Posterior vena cava (tissue), 2 donors: ENCODE measurements at places on chromosomes 6 and 20.
A peak's percentile ranks its signal among the peaks of the same experiment; 100 is the strongest.

DNA sequence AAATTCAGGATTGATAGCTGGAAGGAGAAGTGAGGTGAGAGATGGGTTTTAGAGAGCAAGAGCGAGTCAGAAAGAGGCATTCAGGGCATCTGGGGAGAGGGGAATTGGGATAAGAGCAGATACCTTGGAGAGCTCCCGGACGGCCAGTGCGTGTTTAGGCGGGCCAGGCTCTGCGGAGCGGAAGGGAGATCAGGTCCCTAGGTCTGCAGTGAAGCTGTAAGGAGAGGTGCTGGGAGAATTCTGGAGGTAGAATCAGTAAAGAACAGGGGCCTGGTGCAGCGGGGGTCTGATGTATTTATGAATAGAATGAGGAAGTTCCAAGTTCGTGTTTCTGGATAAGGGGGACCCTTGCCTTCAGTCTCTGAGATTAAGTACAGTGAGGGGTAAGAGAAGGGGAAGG is 47.4 kb upstream of the FAM83D start:
- DNase-seq: peak; percentile 22

GRCh38 chr6:137005073-137005472 is 39.7 kb downstream of the IL20RA start:
- DNase-seq: no peak

- DNase-seq: no peak
Observed at GRCh38 chr20:34042262-34042661, 48.6 kb downstream of the RALY start.

GRCh38 chr6:56729719-56730118 is 87.0 kb upstream of the DST start:
- no peak for DNase-seq

DNA sequence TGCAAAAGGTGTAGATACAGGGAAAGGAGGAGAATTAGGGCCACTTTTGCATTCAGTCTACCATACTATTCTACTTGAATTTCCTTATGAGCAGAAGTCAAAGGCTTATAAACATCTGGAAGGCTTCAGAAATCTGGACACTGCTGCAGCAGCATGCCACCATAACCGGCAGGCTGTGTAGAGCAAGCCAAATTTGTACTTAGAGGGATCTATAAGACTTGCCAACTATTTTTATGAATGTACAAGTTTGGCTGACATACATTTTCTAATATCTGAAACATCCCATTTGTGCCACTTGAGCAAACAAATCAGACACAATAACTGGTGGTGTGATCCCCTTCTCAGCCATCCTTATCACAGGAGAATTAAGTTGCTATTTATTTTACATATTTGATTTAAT is 14.0 kb upstream of the PLCB1 start:
- no peak for DNase-seq

DNA sequence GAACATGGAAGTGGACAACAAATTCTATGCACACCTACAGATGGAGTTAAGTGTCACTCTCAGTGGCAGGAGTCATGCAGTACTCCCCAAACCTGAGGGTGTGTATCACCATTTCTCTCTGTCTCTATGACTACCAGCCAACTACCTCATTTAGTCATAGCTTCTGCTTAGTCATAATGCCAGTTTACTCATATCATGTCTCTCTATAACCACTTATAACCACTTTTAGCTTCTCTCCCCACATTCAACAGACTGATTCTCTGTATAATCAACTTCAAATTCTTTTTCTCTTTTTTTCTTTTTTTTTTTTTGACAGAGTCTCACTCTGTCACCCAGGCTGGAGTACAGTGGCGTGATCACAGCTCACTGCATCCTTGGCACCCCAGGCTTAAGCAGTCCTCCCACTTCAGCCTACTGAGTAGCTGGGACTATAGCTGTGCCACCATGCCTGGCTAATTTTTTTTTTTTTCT is 13.8 kb upstream of the GTF3C6 start:
- DNase-seq: no peak

DNA sequence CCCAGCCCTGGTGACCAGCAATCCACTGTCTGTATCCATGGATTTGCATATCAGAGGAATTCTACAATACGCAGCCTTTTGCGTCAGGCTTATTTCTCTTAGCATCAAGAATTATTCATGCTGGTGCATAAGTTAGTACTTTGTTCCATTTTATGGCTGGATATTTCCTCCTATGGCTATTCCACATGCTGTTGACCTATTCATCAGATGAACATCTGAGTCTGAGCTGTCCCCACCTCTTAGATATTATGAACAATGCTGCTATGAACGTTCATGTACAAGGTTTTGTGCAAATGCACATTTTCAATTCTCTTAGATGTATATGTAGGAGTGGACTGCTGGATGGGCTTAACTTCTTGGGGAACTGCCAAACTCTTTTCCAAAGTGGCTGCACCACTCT is 79.0 kb upstream of the CST7 start:
- DNase-seq: no peak

GRCh38 chr20:45419188-45420091 is 3.5 kb downstream of the PIGT start:
- peak; percentile 92 for DNase-seq

DNA sequence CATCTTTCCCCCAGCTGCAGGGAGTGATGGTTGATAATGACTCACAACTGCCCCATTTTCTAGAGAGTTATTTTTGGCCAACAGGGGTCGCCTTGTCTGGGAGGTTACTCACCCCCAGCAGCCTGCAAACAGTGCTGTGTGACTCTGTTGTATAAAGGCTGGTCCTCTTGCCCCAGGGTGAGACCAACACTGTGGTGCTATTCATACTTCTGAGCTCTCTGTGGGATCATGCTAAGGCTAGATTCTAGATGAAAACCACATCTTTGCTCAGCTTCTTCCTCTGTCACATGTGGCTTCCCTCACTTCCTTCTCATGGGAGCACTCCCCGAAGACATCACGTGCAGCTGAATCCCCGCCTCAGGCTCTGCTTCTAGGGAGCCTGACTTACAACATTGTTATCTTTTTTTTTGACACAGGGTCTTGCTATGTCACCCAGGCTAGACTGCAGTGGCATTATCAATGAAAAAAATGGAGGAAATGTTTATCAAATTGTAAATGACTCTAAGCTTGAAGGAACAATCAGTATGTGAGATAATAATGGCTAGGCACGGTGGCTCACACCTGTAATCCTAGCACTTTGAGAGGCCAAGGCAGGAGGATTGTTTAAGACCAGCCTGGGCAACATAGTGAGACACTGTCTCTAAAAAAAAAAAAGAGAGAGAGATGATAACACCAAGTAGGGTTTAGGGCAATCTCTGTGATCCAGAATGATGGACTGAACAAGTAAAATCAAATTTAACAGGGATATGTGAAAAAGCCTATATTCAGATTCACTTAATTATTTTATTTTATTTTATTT is 55.7 kb upstream of the SLC23A2 start:
- DNase-seq: no peak

GRCh38 chr6:150830439-150831165 is 34.9 kb upstream of the MTHFD1L start:
- DNase-seq: no peak

DNA sequence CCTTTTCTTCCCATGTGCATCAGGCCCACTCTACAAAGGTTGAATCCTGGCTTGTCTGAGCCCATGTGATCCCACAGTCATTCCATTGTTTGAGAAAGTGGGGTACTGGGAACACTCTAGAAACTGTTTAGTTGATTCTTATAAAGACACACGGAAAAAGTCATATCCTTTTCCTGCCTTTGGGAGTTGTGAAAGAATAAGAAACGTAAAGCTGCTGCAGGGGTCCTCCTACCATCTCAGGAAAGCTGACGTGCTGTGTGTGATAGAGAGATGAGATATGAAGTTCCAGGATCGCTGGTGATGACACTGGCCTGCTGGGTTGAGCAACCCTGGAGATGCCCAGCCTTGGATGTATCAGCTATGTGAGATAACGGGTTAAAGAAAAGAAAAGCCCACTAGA is 21.3 kb upstream of the HLA-DRB5 start:
- DNase-seq: no peak

DNA sequence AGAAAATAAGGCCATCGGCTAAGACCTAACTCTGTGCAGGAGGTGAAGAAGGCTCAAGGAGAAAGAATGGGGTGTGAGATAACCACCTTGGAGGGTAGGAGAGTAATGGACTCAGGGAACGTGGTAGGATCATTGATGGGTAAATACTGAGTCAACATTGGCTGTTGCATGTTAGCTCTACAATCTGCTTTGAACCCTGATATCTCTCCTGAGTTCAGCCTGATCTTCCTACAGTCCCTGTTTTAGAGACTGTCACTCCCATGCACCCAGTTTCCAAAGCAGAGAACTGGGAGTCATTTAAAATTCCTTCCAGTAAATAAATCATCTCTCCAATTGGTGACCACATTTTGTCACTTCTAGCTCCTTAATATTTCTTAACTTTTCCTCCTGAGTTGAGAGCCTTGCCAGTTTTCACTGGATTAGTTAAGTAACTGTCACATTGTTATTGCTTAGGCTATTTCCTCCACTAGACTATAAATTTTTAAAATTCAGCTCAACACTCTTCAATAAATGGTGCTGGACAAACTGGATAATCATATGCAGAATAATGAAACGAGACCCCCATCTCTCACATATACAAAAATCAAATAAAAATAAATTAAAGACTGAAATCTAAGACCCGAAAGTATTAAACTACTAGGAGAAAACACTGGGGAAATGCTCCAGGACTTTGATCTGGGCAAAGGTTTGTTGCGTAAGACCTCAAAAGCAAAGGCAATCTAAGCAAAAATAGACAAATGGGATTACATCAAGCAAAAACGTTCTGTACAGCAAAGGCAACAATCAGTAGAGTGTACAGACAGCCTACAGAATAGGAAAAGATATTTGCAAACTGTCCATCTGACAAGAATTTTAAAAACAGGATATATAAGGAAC is 138.9 kb upstream of the TMEM170B start:
- no peak for DNase-seq

DNA sequence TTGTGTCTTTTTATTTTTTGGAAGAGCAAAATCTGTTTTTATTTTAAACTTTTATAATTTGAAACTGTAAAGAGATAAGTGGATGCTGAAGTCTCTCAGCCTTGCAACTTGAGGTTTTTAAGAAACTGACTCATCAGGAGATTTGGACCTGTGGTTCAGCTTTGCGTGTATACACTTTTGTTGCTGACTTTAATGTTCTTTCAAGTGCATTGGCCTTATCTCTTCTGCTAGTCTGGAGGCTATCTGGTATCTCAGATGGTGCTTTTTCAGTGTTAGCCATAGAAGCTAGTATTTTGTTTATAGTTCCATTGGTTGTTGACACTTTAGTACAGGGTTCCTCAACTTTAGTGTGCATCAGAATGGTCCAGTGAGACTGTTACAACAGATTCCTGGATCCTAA is 504.0 kb upstream of the SPTLC3 start:
- DNase-seq: no peak

DNA sequence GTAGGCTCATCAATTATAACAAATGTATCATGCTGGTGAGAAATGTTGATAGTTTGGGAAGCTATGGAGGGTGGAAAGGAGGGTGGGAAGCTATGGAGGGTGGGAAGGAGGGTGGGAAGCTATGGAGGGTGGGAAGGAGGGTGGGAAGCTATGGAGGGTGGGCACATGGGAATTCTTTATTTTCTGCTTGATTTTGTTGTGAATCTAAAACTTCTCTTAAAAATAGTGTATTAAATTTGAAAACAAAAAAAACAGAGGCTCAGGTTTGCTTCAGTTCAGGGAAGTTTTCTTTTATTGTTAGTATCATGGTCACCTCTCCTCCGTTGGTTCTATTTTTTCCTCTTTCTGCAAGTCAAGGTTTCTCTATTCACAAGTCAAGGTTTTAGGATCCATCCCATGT is 106.4 kb downstream of the SOD2 start:
- DNase-seq: no peak

DNA sequence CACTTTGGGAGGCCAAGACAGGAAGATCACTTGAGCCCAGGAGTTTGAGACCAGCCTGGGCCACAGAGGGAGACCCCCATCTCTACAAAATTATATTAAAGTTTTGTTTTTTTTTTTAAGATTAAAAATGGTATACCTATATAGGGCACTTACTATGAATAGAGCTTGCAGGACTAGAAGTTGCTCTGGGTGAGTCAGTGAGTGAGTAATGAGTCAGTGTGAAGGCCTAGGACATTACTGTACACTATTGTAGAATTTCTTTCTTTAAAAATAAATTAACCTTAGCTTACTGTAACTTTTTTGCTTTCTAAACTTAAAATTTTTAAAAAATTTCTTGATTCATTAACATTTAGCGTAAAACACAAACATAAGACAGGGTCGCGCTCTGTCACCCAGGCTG is 29.7 kb downstream of the STK35 start:
- no peak for DNase-seq

GRCh38 chr6:17679726-17680125 is 27.0 kb downstream of the NUP153 start:
- DNase-seq: no peak

DNA sequence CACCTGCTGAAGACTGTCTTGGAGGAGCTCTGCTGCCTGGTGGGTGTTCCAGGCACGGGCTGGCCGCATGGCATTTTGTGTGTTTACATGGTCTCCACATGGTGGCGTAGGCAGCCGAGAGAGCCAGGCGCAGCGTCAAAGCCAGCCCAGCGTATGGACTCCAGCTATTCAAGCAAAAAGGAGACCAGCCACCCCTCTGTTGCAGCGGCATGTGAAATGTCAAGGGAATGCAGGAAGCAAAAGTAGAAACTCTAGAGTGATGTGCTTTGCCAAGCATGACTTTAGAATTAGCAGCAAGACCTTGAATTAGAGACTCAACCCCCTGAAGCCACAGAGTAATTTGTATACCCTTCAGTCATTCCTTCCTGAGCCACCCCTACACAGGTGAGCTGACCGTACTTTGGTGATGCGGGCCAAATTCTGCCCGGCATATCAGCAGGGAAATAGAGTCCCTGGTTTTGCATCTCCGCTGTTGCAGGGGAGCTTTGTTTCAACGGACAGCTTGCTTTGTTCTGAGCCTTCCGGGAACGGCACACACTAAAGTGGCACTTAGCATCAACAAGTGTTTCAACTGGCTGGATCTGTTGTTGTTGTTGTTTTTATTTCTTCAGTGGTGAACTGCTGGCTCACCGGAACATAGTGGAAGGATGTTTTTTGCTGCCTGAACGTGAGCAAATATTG is 48.5 kb downstream of the FNDC1 start:
- DNase-seq: no peak

DNA sequence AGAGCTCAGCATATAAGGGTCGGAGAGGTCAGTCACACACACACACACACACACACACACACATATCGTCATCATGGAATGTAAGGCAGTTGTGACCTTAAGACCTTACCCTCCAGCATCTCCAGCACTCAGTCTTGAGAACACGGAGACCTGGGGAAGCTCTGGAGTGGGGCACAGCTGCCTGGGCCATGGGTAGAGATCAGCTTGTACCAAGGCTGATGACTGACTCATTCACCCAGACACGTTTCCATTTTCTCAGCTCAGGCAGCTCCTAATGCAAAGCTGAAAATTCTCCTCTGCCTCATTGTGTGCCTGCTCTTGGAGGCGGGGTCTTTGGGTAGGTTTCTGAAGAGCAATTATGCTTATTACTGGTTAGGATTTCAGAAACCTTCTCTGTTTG is 38.3 kb upstream of the PDYN start:
- DNase-seq: no peak

DNA sequence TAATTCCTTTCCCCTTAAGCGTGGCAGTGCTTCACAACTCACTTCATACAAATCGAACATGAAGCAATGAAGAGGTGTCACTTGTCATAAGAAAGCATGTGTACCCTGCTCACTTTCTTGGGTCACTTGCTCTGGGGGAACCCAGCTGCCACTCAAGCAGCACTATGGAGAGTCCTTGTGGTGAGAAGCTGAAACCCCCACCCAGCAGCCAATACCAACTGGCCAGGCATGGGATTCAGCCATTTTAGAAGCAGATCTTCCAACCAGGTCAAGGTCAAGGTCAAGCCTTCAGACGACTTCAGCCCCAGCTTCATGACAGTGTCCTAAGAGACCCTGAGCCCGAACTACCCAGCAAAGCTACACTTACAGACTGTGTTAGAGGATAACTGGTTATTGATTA is 62.8 kb downstream of the PSMB1 start:
- DNase-seq: no peak
